Chondrocyte (in vitro differentiated cells): ENCODE measurements at places on chromosomes 5 and 9.
A peak's percentile ranks its signal among the peaks of the same experiment; 100 is the strongest.

- DNase-seq, result no peak
Measured at GRCh38 chr5:18772475-18772874, 1138.2 kb downstream of the TAF11L14 start.

GRCh38 chr5:34498572-34498971 lies 157.6 kb upstream of the RAI14 start:
- no peak for DNase-seq

DNA sequence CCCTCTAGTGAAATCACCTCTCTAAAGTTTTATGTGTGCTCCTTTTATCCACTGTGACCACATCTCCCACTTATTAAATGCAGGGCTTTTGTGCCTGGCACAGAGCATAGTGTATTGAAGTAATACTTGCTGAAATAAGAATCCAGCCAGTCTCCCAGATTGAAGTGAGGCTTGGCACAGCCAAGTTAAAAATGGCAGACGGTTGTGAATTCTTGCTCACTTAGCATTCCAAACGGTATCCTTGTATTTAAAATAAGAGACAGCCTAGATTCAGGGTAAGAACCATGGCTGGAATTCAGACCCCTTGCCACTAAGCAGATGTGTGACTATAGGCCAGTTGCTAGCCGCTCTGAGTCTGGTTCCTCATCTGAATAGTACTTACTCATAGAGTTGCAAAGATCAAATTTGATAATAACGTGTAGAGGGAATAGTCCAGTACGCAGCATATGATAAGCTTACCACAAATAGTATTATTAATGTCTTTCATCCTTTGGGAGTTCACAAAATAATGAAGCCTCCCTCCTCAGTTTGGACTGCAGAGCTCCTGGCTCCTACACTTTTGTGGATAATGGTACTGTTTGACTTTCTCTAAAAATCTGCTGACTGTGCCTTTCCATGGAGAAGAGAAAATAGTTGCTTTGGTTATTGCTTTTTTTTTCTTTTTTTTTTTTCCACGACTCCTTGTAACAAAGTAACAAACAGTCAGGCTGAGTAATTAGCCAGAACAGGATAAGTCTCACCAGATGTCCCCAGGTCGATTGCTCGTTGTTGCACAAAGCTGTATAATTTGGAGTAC lies 51.5 kb downstream of the FGF1 start:
- no peak for DNase-seq

DNA sequence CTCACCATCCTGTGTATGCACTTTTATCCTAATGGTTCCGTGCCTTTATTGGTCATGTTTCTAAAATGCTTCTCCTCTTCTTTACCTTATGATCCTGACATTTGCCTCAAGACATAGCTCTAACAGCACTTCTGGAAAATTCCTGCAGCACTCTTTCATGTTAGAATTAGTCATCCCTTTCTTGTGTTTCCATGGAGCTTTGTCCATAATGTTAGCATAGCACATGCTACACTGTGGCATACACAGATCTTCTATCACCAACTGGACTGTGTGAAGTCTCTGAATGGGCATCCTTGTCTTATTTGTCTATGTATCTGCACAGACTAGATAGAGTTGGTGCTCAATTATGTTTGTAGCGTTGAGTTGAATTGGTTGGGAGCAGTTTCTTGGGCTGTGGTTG lies 2.0 kb downstream of the SCGB3A2 start:
- DNase-seq, result no peak

- DNase-seq, result no peak
Measured at GRCh38 chr9:94632737-94633136, 6.6 kb downstream of the FBP1 start.

DNA sequence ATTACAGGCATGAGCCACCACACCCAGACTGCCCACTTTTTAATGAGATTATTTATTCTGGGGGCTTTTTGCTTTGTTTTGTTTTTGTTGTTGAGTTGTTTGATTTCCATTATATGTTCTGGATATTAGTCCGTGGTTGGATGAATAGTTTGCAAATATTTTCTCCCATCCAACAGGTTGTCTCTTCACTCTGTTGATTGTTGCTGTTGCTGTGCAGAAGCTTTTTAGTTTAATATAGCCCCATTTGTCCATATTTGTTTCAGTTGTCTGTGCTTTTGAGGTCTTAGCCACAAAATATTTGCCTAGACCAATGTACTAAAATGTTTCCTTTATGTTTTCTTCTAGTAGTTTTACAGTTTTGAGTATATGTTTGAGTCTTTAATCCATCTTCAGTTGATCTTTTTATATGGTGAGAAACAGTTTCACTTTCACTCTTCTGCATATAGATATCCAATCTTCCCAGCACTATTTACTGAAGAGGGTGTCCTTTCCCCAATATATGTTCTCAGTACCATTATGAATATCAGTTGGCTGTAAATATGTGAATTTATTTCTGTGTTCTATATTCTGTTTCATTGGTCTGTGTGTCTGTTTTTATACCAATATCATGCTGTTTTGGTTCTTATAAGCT lies 30.2 kb upstream of the TBCA start:
- no peak for DNase-seq

DNA sequence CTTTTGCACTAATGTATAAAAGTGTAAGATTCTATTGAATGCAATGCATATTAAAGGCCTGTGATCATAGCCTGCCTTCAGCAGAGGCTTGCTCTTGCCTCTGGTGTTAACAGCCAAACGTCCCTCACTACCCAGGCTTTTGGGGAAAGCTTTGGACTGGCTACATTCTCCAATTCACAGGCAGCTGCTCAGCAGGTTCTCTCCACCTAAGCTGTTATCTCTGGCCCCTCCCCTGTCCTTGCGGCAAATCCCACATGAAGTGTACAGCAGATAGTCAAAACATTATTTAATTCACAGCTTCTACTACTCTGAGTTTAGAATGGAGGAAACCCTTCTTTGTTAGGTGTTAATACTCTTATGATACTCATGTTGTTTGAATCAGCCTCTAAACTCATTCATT lies 45.9 kb upstream of the GADD45G start:
- no peak for DNase-seq

GRCh38 chr9:95803197-95803596 lies 72.3 kb upstream of the ERCC6L2 start:
- DNase-seq, result no peak

DNA sequence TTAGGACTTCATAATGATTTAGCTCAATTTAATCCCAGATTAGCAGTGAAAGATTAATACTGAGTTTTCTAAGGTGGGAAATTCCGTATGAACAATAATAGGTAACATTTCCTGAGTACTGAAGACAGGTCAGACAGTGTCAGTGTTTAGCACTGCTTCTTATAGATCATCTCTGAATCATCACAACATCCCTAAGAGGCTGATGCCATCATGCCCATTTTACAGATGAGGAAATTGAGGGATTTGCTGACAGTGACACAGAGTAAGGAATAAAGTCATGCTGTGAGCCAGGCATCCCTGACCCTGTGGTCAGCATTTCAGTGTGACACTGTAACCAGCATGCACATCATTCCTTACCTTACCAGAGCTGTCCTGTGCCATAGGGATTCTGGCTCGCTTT lies 44.5 kb downstream of the DAPK1 start:
- no peak for DNase-seq

DNA sequence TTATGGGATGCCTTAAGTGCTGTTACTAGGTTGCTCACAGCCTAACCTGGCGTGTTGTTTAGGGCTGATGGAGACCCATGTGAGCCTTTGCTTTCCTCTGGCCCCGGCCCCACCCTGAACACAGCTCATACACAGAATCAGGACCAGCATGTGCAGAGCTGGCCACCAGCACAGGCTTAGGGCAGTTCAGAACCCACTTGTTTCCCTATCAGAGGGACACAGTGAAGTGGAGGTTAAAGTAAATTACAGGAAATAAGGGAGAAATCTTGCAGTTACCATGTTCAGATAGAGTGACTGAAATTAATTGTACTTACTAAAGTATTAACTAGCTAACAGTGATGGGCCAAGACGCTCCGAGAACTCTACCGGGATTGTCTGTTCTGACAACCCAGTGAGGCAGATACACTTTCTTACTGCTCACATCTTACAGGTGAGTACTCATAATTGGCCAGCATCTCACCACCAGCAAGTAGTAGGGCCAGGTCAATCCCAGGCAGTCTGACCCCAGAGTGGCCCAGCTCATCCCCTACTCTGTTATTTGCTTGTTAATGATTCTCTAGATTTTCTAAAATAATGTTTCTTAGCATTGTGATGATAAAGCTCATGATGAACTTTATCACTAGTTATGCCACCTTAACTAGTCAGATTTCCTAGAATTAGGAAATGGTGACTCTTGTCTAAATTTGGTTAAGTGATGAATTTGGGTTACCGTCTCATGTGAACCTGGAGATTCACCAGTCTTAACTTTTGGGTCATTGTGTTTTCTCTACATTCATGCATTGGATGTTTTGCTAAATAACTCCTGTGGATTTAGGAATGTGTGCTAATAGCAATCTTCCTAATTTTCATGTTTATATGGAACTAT lies 15.4 kb downstream of the CCT5 start:
- no peak for DNase-seq

DNA sequence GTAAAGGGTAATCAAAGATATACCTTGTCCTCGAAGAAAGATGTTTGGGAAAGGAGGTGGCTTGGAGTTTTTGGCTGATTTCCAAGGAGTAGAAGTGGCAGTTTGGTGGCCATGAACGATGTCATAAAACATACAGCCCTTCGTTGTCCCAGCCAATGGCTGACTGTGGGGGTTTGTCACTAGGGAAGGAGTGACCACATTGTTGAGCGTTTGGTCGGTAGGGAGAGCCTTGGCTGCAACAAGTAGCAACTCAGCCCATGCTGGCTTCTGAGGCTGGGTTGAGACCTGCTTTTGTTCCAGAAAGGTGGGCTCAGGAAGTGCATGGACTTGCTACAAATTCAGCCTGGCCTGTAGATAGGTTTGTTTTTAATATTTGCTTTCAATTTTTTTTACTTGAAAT lies 128.3 kb downstream of the BOD1 start:
- no peak for DNase-seq

GRCh38 chr5:3251784-3252183 lies 343.8 kb upstream of the IRX1 start:
- no peak for DNase-seq

DNA sequence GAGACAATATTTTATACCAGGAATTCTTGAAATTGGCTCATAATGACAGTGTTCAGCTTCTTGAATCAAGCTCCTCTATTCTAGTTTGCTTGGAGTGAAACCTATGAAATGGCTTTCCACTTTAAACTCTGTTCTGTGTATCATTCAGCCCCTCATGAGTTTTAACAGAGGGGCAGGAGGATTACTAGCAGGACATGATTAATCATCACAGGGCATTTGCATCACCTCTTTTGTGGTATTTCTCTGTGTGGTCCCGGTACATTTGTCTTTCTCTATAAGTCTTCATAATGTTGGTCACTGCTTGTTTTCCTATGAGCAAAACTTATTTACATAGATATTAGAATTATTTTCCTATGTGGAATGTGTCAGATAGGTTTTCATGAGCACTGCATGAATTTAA lies 21.2 kb downstream of the CAST start:
- no peak for DNase-seq

- no peak for DNase-seq
Measured at GRCh38 chr5:158532739-158533138, 567.0 kb downstream of the EBF1 start.

GRCh38 chr5:60403343-60404006 lies 296.5 kb downstream of the DEPDC1B start:
- no peak for DNase-seq

DNA sequence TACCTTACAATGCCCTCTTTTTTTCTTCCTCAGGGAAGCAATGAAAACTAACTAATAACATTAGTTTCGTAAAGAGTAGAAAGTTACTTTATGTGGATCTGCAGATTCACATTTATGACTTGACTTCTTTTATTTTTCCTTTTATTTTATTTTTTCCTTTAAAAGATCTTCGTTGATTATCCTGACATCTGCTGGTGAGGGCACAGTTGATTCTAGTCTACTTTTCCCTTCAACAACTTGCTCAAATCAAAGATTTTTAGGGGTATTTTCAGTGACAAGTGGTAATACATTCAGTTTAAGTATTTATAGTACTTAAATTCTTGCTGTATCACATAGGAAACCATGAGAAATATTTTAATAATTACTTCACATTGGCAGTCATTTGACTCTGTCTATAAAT lies 4.9 kb downstream of the EDIL3 start:
- DNase-seq, result no peak

GRCh38 chr5:949815-950560 lies 57.3 kb downstream of the TRIP13 start:
- DNase-seq, result no peak

- DNase-seq, result peak; percentile 35
Measured at GRCh38 chr5:29498860-29499259, 1694.6 kb upstream of the CDH6 start.

DNA sequence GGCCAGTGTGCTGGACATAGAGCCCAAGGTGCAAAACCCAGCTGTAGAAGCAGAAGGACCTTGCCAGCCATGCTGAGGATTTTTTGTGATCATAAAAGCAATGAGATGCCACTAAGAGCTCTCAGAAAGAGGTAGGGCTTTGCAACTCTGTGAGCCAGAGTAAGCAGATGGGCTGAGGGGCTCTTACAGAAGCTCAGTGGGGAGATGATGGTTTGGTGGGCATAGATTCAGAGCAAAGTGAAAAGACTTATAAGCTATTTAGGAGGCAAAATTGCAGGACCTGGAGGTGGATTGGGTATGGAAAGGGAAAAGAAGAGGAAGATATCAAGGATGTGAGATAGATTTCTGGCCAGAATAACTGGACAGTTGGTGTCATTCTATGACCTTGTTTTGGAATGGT lies 302.0 kb downstream of the NTRK2 start:
- DNase-seq, result no peak

- no peak for DNase-seq
Measured at GRCh38 chr5:87079219-87079618, 188.5 kb upstream of the RASA1 start.

DNA sequence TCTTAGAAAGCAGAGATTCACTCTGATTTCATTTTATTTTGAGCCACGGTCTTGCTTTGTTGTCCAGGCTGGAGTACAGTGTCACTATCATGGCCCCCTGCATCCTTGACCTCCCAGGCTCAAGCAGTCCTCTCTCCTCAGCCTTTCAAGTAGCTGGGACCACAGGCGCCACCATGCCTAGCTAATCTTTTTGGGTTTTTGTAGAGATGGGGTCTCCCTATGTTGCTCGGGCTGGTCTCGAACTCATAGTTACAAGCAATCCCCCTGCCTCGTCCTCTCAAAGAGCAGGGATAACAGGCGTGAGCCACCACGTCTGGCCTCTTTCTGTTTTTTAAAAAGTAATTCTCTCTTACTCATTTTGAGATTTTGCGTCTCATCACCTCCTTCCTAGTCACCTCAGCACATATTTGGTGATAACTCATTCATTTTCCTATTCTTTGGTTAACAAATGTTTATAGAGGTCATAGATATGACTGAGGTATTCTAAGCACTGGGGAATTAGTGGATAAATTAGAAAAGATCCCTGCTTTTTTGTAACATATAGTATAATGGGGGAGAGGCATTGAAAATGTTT lies 10.8 kb upstream of the DCP2 start:
- DNase-seq, result no peak
